ENCODE measurements at places on chromosomes 3 and 15.

GRCh38 chr3:57091521-57092273 is 31.2 kb downstream of the SPATA12 start:
- no peak for DNase-seq

DNA sequence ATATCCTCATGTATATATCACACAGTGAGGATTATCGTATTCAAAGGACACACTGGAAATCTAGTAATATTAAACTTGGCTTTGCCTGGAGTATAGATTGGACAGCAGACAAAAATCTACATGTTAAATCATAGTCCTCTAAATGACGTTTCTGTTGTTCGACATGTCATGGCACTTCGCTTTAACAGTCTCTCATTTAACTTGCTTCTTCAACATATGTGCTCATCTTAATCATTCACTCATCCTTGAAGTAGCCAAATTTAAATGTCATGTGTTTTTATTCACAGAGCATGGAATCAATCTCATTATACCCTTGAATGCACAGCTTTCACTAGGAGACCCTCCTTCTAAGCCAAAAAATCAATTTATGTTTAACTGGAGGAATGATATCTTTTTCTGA is 417.0 kb upstream of the CNTN6 start:
- no peak for DNase-seq

DNA sequence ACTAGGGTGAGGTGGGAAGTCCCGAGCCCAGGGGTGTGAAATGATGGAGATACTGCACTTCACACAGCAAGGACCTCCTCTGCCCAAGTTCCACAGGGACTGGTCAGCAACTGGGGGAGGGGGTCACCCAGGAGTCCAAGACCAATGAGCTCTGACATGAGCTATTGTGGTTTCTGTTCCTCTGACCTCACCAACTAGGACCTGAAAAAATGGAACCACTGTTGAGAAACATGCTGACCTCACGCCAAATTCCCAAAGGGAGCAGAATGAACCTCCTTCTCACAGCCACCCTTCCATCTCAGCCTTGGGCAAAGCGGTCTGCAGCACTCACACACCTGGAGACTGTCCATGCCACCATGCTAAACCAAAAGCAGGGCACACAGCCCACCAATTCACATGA is 69.3 kb downstream of the LRIG1 start:
- DNase-seq: no peak

GRCh38 chr3:107858876-107859275 is 232.0 kb downstream of the CD47 start:
- DNase-seq: no peak

DNA sequence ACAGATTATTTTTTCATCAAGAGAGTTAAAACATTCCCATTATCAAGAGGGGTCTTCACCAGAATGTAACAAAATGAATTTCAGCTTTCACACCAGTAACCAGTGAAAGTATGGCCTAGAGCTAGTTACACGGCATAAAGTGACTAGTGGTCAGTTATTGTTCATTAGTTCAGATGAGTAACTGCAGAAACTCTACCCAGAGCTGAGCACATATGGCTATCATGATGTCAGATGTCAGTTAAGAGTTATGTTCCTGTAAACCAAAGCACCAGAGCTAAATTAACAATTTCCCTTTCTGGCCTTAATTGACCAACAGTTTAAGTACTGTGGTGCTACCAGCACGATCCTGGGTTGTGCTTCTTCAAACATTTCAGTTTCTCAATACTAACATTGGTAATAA is 6.6 kb upstream of the MRPS25 start:
- no peak for DNase-seq

DNA sequence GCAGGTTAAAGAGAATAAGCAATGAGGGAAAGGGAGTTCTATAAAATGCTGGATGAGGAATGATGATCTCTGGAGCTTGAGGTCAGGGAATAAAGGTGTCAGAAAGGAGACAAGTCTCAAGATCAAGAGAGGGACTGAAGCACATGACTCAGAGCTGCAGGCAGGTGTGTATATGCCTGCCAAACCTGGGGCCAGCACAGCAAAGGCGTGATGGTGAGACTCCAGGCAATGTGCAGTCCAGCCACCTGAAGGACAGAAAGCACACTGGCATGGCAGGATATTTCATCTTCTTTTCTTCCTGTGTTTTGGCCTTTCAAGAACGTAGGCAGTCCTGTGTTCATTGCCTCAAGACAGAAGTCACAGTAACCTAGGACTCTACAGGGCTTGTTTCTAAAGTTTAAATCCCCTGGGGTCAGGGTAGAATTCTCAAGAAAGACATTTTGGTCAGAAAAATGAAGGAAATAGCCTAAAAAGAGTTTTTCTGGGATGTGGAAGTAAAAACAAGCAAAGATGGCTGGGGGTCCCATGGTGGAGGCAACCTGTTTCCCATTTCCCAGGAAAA is 55.5 kb upstream of the TOPAZ1 start:
- DNase-seq: no peak

- DNase-seq: no peak
Measured at GRCh38 chr3:114518206-114518808, 224.5 kb downstream of the TIGIT start.

DNA sequence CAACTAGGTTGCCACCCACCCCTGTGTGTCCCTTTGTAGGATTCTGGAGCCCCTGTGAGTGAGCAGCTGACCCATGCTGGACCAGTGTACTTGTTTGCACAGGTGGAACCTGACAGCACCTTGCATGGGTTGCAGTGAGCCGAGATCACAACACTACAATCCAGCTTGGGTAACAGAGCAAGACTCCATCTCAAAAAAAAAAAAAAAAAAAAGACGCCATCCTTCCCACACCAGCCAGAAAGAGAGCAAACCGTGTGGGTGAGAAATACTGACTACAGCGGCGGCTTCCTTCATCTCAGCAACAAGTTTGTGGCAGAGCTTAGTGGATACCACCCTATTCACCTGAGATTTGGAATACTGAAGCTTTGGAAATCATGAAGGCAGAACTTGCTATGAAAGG is 746 bp upstream of the CD80 start:
- DNase-seq: no peak

- DNase-seq: peak; percentile 72
Measured at GRCh38 chr3:167735233-167736138, at the start of gene SERPINI1. TSS of gene SERPINI1 (plus strand) at chr3:167735721. CDS start at chr3:167789129, 53,408 bp downstream.

GRCh38 chr15:83178869-83179325 is 28.7 kb downstream of the HDGFL3 start:
- no peak for DNase-seq

DNA sequence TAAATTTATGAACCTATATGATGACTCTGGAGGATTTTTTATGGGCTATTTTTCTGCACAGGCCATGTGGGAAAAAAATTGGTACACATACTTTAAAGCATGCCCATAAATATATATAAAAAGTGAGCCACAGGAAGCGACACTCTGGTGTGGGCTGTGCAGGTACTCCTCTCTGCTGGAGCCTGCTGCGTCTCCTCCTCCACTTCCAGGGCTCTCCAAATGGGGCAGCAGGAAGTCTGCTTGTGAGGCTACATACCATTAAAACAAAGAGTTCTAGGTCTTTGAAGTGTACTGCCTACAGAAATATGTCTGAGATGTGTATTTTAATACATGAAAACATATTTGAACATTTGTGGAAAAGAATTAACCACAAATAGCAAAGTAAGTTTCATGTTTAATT is 135.1 kb downstream of the CTNNB1 start:
- DNase-seq: no peak

GRCh38 chr3:98588065-98588464 is 5.3 kb downstream of the CPOX start:
- DNase-seq: no peak

GRCh38 chr3:115772951-115773350 is 149.6 kb downstream of the GAP43 start:
- no peak for DNase-seq

DNA sequence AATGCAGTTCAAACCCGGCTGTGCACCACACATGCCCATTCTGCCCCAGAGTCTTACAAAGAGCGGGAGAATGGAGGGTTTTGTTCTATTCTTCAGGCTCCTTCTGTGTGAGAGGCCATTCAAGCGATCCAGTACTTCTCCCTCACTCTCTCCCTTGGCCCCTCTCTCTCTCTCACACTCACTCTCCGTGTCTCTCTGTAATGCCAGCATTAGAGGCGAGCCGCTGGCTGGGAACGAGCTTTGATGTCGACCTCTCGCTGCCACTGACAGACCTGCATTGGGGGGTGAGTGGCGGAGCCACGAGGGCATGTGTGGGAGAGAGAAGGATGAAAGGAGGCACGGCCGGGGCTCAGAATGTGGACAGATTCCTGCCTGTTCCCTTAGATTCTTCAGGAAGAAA is 231.7 kb upstream of the ARRDC4 start:
- DNase-seq: no peak

DNA sequence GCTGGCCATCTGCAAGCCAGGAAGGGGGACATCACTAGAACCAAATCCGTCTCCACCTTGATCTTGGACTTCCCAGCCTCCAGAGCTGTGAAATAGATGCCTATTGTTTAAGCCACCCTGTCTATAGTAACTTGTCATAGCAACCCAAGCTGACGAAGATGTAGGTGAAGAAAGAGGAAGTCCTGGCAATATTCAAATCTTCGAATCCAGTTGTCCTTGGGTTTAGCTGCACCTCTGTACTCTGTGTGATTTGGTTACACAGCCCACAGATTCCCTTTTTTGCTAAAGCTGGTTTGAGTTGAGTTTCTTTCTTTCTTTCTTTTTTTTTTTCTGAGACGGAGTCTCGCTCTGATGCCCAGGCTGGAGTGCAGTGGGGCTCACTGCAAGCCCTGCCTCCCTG is 68.0 kb upstream of the XCR1 start:
- no peak for DNase-seq

DNA sequence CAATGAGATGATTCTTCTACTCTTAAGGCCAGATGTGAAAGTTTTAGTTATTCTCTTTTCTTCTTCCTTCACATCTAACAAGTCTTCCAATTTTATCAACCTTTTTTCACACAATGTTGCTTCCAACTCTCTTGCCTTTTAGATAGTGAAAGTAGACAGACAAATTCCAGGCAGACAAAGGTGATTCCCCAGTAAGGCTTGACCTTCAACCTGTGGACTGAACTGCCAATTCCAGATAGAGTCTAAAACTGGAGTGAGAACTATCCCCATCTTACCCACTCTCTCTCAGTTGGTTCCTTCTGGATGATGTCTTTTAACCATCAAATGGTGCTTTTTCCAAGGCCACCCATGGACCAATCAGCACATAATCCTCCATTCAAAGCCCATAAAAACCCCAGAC is 159.0 kb downstream of the NSUN3 start:
- DNase-seq: no peak

DNA sequence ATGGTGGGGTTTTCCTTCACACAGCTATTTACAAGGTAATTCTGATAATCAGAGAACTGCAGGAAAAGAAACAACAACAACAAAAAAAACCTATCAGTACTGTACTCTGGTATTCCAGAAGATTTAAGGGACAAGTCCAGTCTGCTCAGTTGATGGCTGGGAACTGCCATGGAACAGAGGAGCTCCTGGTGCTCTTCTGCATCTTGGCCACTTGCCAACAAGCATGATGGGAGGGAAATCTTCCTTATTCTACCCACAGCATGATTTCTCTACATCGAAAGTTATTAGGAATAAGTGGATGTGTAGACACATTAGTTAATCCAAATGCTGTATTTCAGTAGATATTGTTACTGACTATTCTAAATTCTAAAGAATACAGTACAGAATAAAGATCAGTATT is 51.7 kb downstream of the RASGRP1 start:
- DNase-seq: no peak

DNA sequence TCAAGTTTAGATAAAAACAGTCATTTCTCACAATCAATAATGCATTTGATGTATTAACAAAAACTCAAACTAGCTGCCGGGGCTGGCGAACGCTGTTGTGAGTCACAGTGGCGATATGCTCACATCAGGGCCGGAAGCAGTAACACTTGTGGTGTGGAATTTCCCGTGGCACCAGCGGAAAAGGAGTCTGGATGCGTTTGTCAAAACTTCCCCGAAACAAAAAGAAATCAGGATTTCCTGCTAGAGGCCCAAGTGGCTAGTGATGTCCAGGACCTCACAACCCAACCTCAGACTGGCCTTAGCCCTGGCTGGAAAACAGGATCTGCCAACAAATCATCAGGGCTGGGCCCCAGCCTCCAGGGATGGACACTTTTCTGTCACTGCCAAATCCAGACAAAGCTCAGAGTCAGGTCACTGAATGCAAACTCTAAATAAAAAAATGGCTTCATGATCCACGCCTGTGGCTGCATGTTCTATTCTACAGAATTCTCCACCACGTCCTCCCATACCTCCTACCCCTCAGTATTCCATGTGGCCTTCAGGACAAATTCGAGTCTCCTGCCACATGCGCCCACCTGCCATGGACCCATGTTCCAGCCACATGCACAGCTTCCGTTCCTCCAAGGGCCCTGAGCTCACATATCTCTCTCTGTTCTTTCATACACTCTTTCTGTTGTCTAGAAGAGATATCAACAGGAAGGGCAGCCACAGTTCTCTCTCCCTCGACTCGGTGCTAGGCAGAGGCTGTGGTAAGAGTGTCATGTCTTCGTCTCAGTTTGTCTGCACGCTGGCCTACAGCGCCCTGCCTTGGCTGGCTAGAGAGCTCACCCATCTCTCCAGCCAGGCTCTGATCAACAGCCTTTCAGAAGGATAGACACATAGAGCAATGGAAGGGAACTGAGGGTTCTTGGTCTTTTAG is 35.4 kb downstream of the EHD4 start:
- DNase-seq: no peak

GRCh38 chr3:141355242-141355641 is 13.1 kb upstream of the ZBTB38 start:
- DNase-seq: no peak

DNA sequence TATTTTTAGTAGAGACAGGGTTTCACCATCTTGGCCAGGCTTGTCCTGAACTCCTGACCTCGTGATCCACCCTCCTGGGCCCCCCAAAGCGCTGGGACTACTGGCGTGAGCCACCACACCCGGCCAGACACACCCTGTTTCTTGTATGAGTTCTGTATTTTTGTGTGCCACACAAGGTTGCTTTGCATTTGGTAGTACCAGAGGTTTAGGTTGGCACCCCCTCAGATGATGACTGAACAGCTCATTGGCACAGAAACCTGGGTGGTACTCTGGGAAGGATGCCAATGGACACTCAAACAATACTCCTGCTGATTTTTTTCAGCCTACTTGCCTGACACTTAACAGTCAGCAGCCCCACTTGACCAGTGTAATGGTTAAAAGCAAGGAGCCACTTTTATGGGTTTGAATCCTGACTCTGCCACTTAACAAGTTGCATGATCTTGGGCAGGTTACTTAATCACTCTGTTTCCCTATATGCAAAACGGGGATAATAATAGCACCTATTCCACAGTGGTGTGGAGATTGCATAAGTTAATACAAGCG is 39.2 kb upstream of the BCL2A1 start:
- no peak for DNase-seq

DNA sequence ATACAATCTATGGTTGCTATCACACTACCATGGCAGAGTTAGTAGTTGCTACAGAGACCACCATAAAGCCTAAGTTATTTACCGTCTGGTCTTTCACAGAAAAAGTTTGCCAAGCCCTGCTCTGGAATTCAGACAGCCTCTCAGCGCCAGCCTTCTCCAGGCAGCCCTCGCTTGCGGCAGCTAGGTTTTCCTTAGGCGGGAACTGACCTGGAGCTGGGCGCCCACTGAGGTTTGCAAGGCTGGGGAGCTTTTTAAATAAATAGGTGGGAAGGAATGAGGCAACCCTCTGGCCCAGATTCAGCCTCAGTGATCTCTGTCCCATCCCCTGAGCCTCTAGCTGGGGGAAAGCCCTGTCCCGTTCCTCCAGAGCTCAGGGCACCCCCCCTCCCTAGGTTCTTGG is 1.2 kb downstream of the CTSH start:
- DNase-seq: no peak

Measured in HFF-Myc (cell line).